Muscle of leg (tissue), 16 donors: ENCODE measurements at places on chromosomes 16 and 17.

- no peak for DNase-seq
These were observed 2.4 kb downstream of the PDP2 start for GRCh38 chr16:66882702-66883101.

DNA sequence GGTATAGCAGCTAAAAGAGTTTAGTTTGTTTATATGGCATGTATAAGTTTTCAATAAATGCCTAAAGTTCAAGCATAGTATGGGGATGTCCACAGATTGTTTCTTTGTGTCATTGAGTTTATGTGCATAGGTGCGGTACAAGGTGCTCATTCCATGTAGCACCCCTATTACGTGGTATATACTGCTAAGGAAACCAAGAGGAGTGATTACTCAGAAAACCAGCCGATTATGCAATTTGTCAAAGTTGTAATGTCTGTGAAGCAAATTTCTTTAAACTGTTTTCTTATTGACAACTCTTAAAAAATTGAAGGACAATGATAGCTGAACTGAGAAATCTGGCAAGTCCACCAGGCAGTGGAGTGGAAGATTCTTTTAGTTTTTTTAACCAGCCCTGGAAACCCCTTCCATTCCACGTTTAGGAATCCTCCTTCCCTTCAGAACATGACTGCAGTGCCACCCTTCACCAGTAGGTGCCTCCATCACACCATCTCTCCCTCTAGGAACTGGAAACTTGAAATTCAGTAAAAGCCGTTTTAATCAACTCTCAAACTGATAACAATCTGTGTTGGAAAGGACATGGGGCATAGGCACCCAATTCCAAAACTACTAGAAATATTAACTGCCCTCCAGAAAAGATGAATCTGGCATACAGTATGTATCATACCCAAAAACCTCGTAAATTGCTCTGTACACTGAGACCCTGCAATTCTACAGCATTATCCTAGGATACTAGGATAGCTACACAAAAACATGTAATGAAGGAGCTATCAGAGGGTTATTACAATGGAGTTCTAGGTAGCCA, 43.5 kb downstream of the REXO5 start:
- DNase-seq: peak; percentile 81

- DNase-seq: no peak
These were observed 14.6 kb downstream of the ENDOV start for GRCh38 chr17:80429356-80430275.

GRCh38 chr16:68719993-68720489, 17.1 kb upstream of the CDH1 start:
- DNase-seq: no peak

GRCh38 chr17:81651692-81652091, 4.7 kb downstream of the PDE6G start:
- no peak for DNase-seq

DNA sequence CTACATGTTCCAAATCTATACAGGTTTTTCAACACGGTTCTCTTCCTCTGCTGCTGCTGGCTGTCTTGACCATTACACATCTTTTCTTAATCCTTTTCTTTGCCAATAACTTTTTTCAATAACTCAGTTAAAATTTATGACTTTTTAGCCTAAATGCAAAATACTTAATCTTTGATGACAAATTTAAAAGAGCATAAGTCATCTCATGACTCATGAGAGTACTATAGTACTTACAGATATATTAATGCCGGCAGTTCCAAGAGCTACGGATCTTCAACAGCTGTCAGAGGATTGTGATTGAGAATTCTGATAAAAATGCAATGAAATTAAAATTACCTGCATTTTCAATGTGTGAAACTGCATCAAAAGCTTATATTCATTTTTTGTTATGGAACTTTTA, 105.5 kb downstream of the KPNA2 start:
- DNase-seq: no peak

- no peak for DNase-seq
These were observed 97.5 kb downstream of the CYLD start for GRCh38 chr16:50839356-50839755.

GRCh38 chr16:68907781-68908181, 64.5 kb downstream of the TANGO6 start:
- DNase-seq: no peak

DNA sequence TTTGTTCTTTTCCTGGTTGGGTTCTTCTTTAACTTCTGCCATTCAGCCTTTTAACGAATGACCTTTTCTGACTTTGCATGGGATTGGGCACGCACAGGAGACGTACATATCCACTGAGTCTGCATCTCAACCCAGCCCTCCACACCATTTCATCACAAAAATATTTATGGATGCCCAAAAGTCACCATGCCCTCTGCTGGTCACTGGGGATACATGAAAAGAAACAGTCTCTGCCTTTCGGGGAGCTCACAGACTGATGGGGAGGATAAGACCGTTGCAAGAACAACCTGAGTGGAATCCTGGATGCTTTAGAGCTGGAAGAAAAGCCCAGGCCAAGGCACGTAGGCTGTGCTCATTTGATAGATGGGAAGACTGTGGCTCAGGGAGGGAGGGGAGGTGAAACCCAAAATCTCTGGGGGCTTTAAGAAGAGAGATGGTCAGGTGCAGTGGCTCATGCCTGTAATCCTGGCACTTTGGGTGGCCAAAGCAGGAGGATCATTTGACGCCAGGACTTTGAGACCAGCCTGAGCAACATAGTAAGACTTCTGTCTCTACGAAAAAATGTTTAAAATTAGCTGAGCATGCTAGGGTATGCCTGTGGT, 7.9 kb upstream of the MT2A start:
- no peak for DNase-seq

GRCh38 chr16:30892670-30893416, 1.0 kb downstream of the BCL7C start:
- peak; percentile 27 for DNase-seq

DNA sequence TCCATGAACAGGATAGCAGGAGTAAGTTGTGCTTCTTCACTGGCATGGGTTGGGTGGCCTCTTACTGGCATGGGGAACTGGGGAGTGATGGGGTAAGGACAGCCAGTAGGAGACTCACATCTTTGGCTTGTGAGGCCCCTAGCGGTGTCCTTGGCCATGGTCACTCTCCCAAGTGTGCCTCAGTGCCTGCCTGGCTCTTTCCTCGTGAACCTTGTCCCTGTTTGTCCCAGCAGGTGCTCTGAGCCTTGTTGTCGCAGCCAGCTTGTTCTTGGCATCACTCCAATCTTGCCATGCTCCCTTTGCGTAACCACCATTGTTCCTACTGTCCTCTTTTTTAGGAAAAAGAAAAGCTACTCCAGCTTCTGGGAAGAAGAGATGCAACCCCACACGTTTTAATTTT, 53.6 kb upstream of the SDK2 start:
- no peak for DNase-seq

DNA sequence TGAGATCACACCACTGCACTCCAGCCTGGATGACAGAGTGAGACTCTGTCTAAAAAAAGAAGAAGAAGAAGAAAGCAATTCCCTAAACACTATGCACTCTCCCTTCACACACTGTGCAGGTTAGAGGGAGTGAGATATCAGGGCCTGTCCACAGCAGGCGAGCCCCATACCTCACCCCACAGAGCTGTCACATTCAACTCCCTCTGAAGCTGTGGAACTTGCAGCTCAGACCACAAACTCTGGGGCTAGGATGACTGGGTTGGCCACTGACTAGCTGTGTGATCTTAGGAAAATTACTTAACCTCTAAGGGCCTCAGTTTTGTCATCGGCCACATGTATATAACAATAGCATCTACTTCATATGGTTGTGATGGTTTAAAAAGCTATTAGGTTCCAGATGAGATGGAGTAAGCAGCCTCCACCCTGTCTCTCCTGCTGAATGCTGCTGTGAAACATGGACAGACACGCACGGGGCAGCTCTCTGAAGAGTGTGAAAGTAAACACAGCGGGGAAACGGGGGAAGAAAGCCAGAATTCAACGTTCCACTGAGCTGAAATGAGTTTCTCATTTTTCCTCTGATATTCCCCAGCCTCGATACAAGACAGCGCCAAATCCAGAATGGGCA, 13.6 kb upstream of the PYY start:
- no peak for DNase-seq

DNA sequence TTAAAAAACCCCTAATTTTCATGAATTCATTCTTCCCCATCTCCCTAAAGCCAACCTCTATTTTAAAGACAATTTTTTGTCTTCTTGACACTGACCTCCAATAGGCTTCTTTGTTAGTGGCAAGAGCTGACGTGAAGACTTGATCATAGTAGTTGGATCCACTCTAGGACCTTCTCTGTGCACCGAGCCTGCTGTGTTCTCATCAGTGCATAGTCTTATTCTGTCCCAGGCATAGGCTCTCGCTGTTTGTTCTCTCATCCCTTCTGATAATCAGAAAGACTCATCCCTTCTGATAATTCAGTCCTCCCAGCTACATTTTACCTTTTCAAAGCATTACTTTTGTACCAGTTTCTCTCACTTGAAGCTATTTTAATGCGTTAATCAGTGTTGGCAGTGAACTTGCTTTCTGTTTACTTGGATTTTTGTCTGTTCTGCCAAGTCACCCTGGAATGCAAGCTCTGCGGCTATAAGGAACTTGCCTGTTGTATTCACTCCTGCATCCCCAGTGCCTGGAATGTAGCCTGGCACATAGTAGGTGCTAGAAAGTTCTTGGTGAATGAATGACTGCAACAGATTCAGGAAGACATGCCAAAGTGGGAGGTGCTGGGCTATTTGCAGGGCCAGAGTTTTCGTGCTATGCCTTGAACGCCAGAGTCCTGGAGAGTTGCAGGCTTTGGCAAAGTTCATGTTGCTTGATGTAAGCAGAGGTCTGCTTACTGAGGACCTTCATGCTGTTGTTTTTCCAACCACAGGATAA, 147.6 kb upstream of the MPHOSPH6 start:
- DNase-seq: peak; percentile 5
